ENCODE measurements at places on chromosomes 4 and X. TPM values are rescaled to one million over a fixed set of nuclear protein-coding genes. Genes with fewer than 3 reads are reported as not detected.

Gene PNMA5
- 0.64 TPM for total RNA-seq

Gene INTS6L
- total RNA-seq = 8.2 TPM

- no peak for DNase-seq
Observed at GRCh38 chrX:74340051-74340450, 36.1 kb downstream of the ZCCHC13 start.

GRCh38 chr4:77190053-77190452 lies 33.0 kb downstream of the CCNG2 start:
- DNase-seq = no peak

DNA sequence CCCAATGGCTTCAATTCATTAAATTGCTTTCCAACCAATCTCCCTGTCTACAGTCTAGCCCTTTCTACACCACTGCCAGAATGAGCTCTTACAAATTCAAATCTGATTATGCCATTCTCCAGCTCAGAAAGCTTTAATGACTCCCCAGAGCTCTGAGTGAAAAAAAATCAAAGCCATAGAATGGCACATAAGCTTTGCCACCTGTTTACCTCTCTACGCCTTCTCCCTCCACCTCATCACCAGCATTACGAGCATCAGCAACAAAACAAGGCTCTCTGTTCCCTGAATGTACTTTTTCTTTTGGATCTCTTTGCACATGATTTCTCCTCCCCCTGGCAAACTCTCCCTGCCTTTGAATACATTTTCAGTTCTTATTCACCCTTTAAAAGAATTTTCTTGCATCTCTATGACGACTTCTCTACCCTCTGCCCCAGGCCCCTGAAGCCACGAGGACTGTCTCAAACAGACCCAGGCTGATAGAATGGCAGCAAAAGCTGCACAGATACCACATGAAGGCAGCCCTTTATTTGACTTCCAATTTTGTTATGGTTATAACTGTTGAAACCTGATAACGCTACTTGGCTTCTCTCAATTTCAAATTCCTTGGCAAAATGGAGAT lies 516.0 kb downstream of the PCDH7 start:
- DNase-seq = no peak

- DNase-seq = no peak
Observed at GRCh38 chr4:6577409-6577808, 2.4 kb downstream of the MAN2B2 start.

DNA sequence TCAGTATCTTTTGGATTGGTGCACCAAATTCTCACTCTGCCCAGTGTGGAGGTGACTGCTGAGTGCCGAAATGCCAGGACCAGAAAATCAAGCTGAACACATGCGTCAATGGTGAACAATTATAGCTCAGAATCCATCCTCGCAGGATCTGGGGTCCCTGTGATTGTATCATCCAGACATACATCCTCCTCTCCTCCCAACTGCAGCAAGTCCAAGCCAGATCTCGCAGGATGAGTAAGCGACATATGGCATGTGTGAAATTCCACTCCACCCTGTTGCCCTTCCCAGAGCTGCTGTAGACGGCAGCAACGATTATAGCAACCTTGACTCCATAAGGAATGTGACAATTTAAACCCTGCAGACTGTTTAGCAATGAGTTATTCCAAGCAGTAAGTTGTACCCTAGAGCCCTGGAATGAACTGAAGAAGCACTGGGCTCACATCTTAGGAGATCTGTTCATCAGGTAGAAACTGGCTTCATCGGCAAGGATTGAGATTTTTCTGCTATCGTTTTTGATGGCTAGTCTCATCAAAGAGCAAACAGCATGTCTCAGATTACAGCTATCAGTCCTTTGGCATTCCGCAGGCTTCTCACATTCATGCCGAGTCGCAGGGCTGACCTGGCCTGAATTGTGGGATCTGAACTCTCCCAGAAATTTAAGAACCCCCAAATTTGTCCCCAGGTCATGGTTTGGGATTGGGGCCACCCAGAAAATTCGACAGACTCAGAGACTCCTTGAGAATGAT lies 35.5 kb upstream of the SORBS2 start:
- peak; percentile 84 for DNase-seq

Gene MAGEA6
- total RNA-seq = not detected

DNA sequence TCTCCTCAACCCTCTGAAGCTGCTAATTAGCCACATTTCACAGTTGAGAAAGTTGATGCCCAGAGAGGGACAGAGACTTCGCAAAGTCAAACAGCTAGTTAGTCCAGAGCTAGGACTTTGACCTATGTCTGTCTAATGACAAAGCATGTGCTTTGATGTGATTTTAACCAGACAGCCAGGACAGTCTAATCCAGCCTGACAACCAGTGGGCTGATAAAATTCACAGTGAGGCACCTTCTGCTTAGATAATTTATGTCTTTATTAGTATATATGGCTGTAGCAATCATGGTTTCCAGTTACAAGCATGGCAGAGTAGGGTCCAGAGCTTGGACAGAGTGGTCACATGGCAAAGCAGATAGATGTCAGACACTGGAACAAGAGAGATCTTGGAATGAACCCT lies 133.6 kb upstream of the C1QTNF7 start:
- no peak for DNase-seq

DNA sequence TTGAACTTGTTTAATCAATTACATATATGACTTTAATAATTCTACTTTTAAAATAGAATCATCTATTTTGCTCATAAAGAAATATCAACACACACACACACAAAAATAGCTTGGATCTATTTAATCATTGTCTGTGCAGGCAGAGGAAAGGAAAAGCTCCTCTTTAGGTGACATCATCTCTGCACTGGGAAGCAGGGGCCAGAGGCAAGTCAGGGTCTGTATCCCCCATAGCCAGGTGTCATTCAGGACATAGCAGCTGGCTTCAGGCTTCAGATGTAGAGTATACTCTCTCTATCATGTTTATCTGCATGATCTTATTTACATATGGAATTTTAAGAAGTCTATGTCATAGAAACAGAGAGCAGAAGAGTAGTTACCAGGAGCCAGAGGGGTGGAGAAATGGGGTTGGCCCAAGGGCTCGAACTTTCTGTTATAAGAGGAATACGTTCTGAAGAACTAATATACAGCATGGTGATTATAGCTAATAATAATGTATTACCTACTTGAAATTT lies 110.4 kb upstream of the LDB2 start:
- DNase-seq = no peak

GRCh38 chrX:95956745-95957144 lies 727.9 kb upstream of the DIAPH2 start:
- no peak for DNase-seq

DNA sequence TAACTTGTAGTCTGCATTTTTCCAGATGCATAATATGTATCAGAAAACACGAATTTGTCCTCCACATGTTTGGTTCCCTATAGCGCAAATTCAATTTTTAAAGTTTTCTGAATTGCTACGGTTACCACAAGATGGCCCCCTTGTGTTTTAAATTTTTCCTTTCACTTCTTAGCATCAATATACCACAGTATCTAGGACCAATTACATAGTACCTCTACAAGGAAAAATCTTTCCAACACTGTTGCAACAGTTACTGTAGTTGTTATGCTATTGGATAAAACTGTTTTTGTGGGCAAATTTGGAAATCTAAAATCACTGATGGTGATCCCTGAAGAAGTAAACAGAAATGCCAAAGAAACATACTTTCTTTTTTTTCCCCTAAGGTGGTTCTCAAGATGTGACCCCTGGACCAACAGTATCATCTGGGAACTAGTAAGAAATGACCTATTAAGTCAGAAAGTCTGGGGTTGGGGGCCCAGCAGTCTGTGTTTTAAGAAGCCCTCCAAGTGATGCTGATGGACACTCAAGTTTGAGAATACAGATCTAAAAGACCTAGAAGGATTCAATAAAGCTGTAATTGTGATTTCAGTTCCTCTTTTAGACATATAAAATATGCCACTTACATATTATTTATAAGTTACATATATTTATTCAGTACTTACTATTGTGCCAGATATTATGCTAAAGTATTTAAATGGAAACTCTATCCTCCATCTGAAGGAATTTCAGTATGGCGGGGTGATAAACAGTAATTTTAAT lies 3.1 kb downstream of the ZGRF1 start:
- peak; percentile 48 for DNase-seq

DNA sequence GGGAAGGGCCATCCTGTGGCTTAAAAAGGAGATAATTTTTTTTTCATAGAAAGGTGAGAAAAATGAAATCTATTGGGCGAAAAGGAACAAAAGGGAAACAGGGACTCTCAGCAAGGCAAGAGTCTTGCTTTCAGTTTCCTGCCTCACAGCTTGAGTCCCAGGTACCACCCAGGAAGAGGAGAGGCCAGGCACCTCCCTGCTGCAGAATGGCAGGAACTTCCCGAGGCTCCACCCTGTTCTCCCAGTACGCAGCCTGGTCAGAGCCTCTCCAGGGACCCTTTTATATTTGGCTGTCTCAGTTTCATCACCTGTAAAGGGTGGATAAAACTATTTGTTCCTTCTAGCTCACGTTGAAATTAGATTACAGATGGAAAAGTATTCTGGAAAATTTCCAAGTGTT lies 33.8 kb downstream of the UCHL1 start:
- DNase-seq = no peak

DNA sequence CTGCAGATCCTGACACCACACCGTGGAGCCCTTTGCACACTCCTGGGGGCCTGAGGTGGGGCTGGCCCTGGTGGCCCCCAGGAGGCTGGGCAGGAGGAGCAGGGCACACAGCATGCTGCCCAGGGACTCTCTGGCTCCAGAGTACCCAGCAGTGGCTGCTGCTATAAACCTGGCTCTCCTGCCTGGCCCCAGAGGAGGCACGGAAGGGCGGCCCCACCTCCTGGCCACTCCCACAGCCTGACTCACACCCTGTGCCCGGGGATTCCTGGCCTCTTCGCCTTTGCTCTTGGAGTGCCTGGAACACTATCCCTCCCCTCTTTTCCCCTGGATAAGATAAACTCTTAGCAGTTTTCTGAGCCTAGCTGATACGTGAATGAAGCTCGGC lies at the start of gene PSAPL1:
TSS of gene PSAPL1 (minus strand) at position 165 of the 385 bp plus-strand sequence. CDS start at position 114, 51 bp downstream.
- peak; percentile 7 for DNase-seq

DNA sequence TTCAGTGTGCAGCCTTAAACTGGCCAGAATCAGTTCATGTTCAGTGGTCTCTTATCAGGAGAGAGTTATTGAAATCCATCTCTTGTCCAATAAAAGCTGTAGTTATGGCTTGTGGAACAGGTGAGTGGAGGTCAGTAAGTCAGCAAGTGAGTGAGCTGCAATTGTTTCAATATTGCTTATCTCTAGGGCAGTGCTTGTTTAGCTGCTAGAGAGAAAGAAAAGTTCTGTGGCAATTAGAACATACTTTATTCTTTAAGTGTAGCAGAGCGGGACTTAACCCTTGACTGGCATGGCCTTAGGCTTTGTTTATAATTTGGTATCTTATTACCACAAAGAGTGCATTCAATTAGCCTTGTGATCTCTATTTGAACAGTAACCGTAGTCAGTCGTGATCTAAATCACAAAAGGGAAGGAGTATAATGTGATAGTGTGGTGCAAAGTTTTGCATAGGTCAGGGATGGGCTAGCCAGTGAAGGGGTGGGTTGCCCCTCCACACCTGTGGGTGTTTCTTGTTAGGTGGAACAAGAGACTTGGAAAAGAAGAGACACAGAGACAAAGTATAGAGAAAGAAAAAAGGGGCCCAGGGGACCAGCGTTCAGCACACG lies 6.9 kb upstream of the ETDC start:
- DNase-seq = no peak

Gene GALNTL6
- total RNA-seq = not detected

Gene IL2RG
- total RNA-seq = not detected

GRCh38 chr4:151067316-151067970 lies 32.0 kb upstream of the RPS3A start:
- DNase-seq = no peak

Gene TMEM156
- total RNA-seq = under 0.01 TPM

DNA sequence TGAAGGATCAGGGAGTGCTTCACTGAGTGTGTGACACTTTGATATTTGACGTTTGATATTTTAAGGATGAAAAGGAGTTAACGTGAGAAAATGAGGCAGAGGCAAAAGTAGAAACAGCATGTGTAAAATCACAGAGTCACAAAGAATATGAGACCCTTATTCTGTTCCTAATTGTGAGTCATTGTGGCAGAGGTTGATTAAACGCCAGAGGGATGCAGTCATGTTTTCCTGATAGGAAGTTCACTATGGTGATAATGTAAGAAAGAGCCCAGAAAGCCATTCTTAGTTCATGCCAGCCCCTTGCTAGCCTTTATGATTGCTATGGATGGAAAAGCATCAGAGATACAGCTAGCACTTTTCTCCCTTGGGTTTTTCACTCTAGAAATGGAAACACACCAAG lies 33.5 kb upstream of the IGSF1 start:
- DNase-seq = no peak

Gene CXorf49
- not detected for total RNA-seq

DNA sequence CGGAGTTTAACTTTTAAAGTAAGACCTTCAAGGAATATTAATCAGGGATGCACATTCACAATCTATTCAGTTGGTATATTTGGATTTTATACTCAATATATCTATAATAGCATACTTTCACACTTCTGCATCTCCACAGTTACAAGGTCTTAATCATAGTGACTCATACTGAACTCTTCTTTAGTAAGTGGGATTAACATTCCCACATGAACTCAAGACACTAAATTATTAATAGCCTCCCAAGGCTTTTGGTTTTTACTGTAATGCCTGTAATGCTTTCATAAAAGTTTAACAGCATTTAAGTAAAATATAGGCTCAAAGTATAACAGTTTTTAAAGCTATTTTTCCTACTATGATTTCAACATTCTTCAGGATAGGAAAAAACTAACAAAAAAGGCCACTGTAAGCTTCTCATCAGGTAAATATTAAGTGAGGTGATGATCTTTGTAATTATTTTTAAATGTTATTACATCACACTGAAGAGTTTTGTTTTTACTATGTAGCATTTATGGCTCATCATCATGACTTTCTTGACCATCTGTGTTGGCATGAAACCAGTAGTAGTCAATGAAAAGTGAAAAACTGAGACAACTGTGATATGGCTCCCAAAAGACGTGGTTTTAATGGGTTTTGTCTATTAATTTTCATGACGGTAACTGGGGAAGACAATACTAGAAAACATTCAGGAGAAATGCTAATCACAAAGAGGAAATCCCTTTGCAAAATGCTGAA lies 91.5 kb upstream of the GALNT7 start:
- peak; percentile 3 for DNase-seq

Gene CSAG1
- not detected for total RNA-seq

Gene CLNK
- not detected for total RNA-seq

- no peak for DNase-seq
Observed at GRCh38 chr4:151997461-151997860, 236.7 kb upstream of the GATB start.

GRCh38 chr4:137651128-137651527 lies 118.8 kb upstream of the PCDH18 start:
- peak; percentile 64 for DNase-seq

Gene IL13RA2
- 2.3 TPM for total RNA-seq
